ENCODE measurements at places on chromosomes 5 and 9.

DNA sequence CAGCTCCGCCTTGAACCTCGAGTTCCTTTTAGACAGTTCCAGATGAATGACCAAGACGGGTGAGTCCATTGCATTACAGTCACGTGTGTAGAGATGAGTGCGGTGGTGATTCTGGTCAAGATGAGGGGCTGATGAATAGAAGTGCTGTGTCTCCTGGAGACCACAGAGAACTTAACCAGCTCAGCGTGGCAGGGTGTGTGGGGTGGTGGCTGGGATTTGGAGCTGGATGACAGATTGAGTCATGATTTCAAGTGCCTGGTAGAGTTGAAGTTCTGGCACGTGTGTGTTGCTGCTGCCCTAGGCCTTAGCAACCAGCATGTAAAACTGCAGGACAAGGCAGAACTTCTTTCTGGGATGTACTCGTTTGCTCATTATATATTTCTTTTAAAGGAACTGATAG is 53.3 kb downstream of the PRRC2B start:
- no peak for DNase-seq

GRCh38 chr5:157740229-157740610 is 3.3 kb upstream of the LSM11 start:
- DNase-seq, result no peak

GRCh38 chr5:94313188-94313587 is 305.2 kb downstream of the KIAA0825 start:
- DNase-seq, result no peak

DNA sequence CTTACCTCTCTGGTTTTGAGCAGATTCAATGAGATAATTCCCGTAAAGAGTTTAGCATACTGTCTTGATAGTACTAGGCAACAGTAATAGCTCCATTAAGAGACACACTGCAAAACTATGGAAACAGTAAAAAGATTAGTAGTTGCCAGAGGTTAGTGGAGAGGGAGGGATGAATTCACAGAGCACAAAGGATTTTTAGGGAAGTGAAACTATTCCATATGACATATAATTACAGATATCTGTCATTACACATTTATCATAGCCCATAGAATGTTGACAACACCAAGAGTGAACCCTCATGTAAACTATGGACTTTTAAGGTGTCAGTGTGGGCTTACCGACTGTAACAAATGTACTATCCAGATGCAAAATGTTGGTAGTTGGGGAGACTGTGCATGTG is 176.4 kb upstream of the PLCXD3 start:
- no peak for DNase-seq

DNA sequence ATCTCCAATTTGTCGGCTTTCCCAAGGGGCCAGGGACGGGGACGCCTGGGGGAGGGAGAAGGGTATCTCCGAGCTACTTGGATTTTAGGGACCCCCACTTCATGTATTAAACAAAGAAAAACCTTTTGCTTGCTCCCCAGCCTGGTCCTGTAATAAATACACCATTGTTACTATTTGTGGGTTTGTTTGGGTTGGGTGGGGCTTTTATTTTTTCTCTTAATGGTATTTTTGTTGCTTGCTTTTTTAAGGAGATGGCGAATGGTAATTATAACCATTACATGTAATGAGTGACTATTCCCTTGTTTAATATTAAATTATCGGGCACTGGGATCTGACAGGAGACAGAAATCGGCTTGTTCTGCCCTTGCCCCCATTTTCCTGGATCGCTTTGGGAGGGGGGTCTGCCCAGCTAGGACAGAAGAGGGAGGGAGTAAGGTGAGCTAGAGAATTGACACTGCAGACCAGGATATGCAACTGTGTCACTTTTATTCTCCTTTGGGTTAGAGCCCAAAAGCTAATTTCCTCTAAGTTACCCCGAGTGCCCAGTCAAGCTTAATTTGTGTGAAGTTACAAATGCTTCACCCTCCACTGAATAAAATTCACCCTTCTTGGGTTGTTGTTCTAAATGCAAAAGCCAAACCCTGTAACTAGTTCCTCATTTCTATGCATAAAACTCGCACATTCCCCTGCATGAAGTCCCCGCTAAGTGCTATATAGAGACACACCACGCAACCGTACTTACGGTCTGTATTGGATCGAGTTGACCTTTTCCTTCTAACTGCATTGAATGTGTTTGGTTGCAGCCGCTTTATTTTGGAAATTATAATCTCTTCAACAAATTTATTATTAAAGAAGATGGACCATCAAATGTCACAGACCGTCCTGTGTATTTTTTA is 1.6 kb upstream of the ZNF608 start:
- no peak for DNase-seq

DNA sequence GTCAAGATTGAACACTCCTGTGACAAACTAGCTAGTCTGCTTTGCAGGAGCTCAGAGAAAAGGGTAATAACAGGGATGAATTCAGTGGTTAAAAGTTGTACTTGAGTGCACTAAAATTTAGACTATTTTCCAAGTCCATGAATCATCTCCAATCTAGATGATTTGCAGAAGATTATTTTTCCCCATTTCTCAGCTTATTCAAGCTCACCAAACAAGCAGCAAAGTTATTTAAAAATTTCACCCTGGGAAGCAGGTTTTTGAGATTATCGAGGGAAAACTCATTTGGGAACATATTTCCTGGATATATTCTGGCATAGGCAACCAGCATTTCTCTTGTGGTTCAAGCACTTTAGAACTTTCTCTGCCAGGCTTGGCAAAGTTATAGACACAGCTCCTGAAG is 311.4 kb downstream of the TLE1 start:
- no peak for DNase-seq

DNA sequence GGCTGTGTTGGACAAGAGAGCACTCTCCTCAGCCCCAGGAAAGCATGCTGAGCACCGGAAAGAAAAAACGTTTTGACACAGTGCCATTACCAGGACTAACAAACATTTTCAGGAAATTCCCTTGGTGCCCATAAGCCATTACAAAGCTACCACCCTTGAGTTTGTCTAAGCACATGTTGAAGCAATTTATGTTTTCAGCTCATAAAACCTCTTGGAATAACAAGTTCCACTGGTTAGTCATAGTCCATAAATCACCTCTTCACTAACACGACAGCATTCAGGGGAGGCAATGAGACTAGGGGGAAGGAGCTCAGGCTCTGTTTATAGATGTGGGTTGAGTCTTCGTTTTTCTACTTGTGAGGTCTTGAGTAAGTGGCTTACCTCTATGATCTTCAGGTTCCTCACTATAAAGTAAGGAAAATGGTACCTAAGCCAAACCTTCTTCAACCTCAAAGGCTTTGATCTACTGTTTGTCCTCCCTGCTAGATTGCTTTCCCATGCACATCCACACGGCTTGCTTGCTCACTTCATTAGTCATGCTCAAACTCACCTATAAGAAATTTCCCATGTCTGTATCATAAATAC is 65.4 kb downstream of the DRD1 start:
- DNase-seq, result no peak

DNA sequence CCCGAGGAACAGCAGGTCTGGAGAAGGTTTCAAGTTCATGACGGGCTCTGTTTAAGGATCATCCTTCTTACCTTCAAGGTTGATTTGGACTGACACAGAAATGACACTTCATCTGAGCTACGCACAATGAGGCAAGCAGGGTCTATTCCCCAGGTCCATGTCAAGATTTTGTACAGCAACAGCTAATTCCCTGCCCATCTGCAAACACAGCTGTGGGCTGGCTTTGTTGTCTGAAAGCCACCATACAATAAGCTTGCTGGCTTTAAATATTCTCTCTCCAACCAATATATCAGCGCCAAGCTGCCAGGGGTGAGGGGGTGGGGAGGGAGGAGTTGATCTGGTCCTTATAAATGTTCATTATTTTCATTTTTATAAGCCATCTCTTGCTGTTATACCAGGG is 92.0 kb downstream of the OTULIN start:
- DNase-seq, result no peak

DNA sequence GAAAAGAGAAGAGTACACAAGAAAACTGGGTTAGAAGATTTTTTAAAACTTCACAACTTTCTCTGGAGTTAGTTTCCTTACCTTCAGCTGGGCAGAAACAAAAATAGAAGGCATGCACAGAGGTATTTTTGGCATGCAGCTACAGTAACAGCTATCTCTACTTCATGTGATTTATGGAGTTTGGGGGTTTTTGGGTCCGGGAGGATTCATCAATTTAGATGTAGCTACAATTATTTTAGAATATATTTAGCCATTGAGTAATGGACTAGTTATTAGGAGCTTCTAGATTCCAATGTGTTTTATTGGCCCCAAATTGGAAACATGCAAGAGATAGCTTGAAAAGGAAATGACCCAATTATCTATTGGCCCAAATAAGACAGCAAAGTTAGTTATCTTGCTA is 91.6 kb upstream of the TNFAIP8 start:
- DNase-seq, result no peak

DNA sequence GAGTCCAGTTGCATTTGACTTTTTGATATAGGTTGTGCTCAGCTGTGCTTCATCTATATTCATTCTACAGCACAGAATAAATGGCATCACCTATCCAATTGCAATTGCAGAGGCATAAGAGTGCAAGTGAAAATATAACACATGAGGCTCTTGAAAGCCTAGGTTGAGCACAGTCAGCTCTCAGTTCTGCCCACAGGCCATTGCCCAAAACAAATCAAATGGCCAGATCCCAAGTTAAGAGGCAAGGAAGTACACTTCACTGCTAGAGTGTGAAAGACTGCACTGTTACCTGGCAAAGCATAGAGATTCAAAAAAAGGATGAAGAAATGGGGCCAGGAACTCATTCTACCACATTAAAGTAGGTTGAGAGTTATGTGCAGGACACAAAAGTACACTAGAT is 305.5 kb upstream of the SEMA6A start:
- no peak for DNase-seq

GRCh38 chr5:83552275-83552674 is 80.7 kb downstream of the VCAN start:
- DNase-seq, result no peak

DNA sequence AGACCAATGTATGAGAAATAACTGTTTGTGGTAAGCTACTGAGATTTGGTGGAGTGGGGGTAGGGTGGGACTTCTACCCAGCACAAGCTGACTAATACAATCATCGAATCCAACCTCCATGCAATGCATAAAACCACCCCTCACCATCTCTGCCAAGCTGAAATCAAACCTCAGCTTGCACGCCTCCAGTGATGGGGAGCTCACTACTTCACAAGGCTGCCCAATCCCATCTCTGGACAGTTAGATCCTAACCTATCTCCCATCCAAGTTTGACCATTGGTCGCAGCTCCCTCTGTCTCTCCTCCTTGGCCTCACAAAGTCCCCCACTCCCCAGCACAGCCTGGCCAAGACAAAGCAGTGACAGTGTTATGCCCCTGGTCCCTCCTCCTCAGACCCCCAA is 47.0 kb upstream of the HRH2 start:
- DNase-seq, result no peak

- peak; percentile 22 for DNase-seq
Observed at GRCh38 chr5:15105799-15106393, 234.3 kb upstream of the ANKH start.

DNA sequence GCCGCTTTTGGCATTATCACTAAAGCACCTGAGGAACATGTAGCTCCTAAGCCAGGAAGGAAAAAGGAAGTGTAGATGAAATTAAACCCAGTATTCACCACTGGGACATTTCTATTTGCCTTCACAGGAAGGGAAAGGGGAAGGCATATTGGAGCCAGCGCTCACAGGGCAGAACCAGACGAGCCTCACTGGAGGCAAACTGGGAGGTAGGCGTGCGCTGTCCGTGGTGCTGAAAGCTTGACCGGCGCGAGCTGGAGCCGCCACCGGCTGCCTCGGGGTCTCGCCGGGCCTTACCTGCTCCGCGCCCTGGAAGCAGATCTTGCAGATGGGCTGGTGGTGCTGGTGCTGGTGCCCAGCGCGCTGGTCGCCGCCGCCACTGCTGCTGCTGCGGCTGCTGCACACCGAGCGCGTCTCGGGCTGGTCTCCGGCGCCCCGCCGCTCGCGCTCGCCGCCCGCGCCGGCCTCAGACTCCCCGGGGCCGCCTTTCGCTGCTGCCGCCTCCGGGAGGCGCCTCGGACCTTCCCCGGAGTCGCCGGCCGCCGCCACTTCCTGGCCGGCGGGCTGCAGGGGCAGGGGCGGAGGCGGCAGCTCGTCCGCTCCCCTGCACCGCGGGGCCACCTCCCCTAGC is 732 bp downstream of the MARCHF11 start:
- DNase-seq, result no peak

DNA sequence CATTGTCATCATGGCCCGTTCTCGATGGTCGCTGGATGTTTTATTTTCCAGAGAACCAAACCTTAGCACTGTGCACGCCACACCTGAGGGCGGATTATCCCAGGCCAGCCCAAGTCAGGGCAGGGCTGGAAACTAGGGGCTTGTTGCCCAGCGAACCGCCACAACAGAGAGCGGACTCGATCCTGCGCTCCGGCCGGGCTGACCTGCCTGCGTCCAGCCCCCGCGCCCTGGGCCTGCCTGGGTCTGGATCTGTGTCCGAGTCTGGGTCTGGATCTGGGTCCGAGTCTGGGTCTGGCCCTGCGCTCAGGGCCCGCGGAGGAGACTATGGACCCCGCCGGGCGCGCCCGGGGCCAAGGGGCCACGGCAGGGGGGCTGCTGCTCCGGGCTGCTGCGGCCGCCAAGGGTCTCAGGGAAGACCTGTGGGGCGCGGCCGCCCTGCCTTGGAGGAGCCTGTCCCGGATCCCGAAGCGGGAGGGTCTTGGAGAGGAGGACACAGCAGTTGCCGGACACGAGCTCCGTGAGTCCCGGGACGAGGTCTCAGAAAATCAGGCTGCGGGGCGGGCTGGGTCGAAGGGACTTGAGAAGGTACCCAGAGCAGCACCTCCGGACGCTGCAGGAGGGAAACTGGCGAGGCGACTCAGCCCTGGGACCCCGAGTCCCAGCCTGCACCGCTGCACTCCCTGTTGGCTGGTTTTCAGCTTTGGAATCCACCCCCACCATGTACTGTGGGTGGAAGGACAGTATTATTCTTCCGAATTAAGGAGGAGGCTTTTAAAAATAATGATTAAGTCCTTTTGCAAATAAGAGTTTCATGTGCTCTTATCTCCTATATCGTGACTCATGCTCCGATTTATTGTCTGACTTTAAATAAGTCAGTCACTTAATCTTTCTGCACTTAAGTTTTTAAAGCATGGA is at the start of gene ANKDD1B:
TSS of gene ANKDD1B (plus strand) at position 143 of the 915 bp plus-strand sequence. CDS start at position 325, 182 bp downstream.
- DNase-seq, result no peak

- DNase-seq, result no peak
Observed at GRCh38 chr9:109317311-109317978, 3.4 kb downstream of the EPB41L4B start.

DNA sequence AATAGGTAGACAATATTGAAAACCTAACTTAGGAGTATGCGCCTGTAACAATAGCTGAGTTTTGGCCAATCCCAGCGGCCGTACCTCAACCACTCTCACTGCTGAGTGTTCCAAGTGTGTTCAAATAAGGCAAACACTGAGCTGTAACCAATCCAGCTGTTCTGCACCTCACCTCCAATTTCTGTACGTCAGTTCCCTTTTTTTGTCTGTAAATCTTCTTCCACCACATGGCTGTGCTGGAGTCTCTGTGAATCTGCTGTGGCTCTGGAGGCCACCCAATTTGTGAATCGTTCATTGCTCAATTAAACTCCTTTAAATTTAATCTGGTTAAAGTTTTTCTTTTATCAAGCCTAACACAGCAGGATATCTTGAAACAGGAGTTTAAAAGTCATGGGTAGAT is 116.3 kb downstream of the SLC28A3 start:
- DNase-seq, result no peak
